Stimulated activated CD8-positive, alpha-beta memory T cell treated with anti-CD3 and anti-CD28 coated beads, Interleukin-15, amount 100 ng/mL, for 4 hours (primary cell): ENCODE measurements at places on chromosomes 16 and 17.
A peak's percentile ranks its signal among the peaks of the same experiment; 100 is the strongest.

DNA sequence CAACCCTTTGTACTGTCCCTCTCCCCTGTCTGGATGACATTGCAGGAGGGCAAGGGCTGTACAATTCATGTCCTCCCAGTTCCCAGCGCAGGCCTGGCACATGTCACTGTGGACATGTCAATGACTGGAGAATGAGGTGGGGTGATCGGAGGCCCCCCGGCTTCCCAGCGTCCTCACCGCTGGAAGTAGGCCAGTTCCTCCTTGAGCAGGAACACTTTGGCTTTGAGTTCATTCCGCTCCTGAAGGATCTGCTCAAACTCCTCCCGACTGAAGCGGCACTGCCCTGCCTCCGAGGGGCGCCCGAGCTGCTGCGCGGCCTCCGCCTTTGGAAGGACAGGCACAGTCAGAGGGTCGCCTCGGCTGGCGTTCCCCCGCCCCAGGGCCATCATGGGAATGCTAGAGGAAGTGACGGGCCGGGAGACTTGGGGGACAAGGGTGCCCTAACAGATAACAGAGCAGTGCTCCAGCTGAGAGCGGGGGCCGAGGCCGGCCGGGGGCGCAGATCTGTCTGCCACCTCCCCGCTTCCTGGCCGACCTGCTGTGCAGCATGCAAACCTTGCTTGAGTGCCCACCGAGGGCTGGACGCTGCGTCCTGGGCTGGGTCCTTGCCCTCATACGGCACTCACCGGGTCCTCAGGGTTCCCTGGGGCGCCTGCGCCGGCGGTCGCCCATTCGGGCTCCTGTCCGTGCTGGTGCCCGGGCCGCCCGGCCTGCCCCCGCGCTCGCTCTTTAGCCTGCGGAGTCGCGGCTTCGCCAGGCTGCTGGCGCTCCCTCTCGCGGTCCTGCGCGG is 1.3 kb downstream of the RILP start:
- DNase-seq = no peak

GRCh38 chr17:12566291-12566690 is 99.4 kb upstream of the MYOCD start:
- DNase-seq = no peak

DNA sequence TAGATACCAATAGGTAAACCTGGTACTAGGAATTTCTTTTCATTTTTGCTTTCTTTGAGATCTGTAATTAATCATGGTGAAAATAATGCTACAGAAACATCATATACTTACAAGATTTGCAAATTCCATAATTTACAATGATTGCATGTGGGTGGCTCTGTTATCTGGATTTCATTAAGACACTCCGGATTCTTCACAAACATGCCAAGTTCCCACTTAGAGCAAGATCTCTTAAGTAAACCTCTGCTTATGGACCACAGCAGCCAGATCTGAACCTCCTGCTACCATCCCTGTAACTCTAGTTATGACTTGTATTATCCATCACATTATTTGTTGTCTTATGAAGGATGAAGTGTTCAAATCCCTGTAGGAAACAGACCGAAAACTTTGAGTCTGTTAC is 424.7 kb downstream of the CDH13 start:
- DNase-seq = no peak

- no peak for DNase-seq
These were observed 2.3 kb upstream of the MT2A start for GRCh38 chr16:56606071-56606475.

- DNase-seq = no peak
These were observed 62.9 kb downstream of the SMPD3 start for GRCh38 chr16:68385371-68385770.

DNA sequence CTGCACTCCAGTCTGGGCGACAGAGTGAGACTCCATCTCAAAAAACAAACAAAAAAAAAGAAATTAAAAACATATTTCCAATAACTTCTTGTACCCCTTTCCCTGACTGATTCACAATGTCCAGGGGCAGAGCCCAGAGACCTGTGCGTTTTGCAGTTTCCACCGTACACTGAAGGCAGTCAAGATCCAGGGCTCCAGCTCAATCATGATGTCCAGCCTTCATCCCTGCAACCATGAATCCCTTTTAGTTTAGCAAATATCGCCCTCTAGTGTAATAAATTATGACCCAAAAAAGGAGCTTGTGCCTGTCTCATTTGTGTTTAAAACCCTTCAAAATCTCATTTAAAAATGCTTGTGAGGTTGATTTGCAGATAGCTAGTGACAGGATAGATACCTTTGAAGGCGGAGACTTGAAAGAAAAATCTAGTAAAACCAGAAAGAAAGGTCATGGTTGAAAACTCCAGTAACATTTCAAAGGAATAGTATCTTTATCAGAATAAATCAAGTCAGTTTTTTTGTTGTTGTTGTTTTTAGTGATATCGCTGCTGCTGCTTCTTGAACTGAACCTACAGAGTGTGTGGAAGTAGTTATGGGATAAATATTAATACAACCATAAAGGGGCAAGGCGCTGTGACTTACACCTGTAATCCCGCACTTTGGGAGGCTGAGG is 3.7 kb upstream of the ERN1 start:
- no peak for DNase-seq

- peak; percentile 68 for DNase-seq
These were observed 857 bp downstream of the TMC8 start for GRCh38 chr17:78131172-78132083.

- DNase-seq = no peak
These were observed 1.7 kb upstream of the ANKRD13B start for GRCh38 chr17:29591146-29591736.

- DNase-seq = no peak
These were observed 50.0 kb downstream of the WNT3 start for GRCh38 chr17:46768540-46768870.

DNA sequence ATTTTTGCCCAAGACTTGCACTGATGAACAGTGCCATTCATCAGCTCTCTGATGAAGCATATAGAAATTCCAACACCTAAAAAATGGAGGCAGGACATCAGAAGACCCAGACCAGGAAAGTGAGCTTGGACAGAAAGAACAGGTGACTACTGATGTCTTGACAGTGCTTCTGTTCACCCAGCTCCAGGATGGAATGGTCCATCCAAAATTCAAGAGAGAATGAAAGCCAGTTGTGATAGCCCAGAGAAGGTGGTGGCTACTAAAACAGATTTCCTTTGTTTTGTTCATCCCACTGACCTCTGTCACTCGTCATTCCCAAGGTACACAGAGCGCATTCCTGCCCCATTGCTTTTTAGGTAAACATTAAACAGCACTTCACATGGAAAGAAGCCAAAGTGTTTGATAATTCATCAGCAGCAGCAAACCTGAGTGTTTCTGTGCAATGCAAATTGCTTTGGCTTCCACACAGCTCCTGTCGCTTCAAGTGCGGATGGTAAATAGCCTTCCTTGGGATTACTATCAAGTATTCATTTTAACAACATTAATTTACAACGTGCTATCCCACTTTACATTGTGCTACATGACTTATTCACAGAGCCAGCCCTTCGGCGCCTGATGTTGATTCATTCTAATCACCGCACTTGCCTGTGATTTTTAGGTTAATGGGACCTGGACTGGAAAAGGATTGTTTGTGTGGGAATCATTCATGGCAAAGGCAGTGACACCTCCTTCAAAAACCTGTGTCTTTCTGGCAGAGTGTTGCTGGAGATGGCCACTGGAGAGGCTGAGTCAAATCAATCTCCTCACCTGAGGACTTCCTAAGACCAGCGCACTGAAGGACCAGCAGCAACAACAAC is 65.1 kb upstream of the TOX3 start:
- DNase-seq = no peak

DNA sequence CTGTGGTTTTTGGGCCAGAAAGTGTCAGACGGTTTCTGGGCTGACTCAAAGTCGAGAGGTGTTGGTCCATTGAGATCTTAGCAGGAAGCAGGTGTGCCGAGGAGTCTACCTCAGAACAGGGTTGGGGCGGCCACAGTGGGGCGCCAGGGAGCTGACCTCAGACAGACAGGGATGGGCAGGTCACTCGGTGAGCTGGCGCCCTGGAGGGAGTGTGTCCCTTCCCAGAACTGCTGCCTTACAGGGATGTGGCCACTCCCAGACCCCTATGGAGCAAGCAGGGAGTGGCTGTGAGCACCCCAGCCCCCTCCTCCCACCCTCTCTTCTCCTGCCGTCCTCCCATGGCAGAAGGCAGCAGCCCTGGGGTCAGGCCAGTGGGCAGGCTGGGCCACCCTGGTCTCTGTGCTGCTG is 14.0 kb upstream of the DPEP1 start:
- no peak for DNase-seq

GRCh38 chr17:44768505-44769142 is 9.8 kb downstream of the ADAM11 start:
- DNase-seq = no peak

- no peak for DNase-seq
These were observed 43.2 kb downstream of the TSC2 start for GRCh38 chr16:2090777-2091546.

DNA sequence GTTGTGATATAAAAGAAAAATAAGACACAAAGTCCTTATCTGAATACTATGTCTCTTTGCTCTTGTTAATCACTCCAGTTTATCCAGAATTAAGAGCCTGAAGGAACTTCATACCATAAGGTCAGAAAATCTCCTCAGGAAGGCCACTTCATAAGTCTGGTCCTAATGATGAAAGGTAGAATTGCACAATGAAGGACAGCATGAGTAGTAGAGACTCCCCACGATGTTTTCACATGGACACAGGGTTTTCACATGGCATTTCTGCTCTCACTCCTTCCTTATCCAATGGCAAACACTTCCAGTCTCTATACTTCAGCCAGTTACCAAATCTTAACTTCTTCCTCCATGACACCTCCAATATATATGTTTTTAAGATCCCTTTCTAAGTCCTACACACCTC is 10.2 kb upstream of the C17orf78 start:
- no peak for DNase-seq

- no peak for DNase-seq
These were observed 143.9 kb downstream of the CCDC182 start for GRCh38 chr17:57601143-57601735.

GRCh38 chr17:29710520-29710884 is 87.8 kb upstream of the CORO6 start:
- DNase-seq = no peak

DNA sequence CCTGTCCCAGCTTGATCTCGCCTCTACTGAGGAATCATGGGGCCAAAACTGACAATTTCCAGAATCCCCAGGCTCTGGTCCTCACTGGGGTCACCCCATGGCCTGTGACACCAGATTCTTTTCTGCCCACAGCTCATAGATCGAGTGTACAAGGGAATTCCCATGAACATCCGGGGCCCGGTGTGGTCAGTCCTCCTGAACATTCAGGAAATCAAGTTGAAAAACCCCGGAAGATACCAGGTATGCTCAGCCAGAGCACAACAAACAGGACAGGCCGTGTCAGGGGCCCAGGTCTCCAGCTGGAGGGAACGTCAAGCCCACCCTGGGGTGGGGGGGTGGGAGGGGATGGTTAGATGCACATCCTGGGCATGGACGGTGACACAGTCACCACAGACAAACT is 17.5 kb downstream of the USP6 start:
- DNase-seq = no peak

DNA sequence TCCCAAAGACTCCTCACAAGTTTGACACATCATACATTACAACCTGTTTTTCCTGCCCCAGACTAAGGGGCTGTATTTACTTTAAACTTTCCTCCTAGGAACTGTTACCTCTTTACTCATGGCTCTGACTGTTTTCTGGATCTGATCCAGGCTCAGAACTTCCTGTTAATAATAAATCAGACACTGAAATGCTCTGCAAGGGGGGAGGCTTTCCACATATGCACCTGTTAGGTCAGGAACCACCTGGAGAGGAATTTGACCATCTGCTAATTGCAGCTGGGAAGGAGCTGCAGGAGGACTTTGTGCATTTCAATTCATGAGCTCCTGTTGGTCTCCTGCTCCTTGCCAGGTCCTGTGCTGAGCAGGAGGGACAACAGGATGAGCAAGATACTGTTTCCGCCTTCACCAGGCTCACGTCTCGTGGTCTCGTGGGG is 476.9 kb upstream of the CDH5 start:
- DNase-seq = no peak

- no peak for DNase-seq
These were observed 225.9 kb upstream of the XYLT1 start for GRCh38 chr16:17696616-17697015.

DNA sequence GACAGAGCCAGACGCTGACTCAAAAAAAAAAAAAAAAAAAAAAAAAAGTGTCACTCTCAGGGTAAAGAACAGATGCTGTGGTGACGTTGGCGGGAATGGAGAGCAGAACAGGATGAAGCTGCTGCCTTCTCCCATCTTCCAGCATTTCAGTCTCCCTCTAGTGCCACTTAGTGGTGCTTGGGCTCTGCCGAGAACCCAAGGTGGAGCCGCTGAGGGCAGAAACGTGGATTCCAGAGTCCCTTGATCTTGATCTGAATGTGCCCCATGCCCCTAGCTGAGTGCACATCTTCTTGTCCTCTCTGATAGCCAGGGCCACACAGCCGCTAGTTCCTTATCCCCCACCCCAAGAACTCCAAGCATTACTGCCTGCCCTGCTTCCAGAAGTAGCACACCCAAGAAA is 43.2 kb upstream of the FA2H start:
- DNase-seq = no peak

DNA sequence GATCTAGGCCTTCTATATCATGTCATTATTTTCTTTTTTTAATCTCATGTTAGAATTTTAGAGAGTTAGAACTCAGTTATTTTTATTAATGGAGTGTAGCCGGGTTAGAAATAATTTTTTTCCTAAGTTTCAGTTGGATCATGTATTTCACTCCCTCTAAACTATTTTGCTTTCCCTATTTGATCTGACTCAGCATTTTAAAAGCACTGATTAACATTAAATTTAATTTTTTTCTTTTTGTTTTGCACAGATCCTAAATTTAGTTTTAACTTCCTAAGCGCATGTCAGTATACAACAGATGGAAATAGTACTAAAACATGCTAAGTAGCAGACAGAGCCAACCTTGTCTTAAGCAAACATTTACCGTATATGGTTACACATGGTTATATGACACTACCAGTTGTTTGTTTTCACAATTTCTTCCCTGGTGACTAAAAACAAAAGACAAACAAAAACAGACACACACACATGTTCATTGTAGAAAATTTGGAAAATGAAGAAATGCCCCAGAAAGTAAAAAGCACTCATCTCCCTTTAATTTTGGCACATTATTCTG is 33.6 kb upstream of the RAB11FIP4 start:
- no peak for DNase-seq
